Activated CD8-positive, alpha-beta memory T cell treated with anti-CD3 and anti-CD28 coated beads for 4 hours (primary cell): ENCODE measurements at places on chromosomes 5 and 9.

DNA sequence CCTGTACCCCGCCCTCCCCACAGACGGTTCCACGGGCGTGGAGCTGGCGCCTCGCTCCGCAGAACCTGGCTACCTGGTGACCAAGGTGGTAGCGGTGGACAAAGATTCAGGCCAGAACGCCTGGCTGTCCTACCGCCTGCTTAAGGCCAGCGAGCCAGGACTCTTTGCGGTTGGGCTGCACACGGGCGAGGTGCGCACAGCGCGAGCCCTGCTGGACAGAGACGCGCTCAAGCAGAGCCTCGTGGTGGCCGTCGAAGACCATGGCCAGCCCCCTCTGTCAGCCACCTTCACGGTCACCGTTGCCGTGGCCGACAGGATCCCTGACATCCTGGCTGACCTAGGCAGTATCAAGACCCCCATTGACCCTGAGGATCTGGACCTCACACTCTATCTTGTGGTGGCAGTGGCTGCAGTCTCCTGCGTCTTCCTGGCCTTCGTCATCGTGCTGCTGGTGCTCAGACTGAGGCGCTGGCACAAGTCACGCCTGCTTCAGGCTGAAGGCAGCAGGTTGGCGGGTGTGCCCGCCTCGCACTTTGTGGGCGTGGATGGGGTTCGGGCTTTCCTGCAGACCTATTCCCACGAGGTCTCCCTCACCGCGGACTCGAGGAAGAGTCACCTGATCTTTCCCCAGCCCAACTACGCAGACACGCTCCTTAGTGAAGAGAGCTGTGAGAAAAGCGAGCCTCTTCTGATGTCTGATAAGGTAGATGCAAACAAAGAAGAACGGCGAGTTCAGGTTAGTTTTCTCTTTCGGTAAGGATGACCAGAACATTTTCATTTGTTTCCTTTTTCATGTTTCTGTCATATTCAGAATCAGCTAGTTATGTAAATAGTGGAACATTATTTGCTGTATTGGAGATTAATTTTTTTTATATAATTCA lies 2.3 kb downstream of the PCDHGA5 start:
- DNase-seq, result no peak

DNA sequence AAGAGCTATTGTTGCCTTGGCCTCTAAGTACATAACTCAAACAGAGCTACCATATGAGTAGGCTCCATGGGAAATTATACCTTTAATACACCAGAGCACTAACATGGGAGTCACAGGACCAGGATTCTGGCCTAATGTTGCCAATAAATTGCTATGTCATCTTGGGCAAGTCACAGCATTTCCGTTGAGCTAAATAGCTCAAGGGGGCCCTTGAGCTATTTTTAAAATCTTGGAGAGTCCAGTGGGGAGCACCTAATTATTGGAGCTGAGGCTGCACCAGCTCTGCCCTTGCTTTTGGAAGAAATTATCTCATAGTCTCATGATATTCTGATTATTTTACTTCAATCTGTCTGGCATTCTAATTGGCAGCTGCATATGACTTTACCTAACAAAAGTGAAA lies 350.8 kb downstream of the ENC1 start:
- DNase-seq, result no peak

GRCh38 chr9:28984016-28984415 lies 1410.7 kb upstream of the C9orf72 start:
- DNase-seq, result no peak

- DNase-seq, result no peak
Observed at GRCh38 chr9:84045481-84046097, 65.0 kb downstream of the RMI1 start.

DNA sequence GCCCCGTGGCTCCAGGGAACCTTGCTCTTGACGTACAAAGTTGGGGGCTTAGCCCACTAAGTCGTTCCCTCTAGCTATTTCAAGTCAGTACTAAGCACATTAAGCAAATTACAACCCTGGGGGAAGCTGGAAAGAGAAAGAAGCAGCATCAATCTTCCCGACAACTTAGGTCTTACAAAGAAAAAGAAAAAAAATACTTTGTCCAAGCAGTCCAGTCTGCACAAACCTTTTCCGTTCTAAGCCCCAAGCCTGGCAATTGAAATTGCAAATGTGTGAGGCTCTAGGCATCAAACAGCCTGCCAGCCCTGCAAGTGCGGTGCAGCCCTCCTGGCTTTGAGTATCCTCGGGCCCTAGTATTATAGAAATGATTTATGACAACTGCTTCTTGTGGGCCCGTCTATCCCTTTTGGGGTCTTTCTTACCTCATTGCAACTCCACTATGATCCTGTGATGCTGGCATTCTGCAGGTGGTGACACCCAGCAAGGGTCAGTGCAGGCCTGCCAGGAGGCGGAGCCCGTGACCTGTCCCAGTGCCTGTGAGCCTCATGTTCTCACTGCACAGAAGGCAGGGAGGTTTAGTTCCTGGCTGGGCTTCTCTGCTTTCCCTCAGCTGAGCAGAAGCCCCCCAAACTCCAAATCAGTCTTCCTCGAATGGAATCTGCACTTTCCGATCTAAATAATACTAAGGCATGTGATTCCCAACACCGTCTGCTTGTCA lies 232.3 kb upstream of the IRX2 start:
- DNase-seq, result no peak

DNA sequence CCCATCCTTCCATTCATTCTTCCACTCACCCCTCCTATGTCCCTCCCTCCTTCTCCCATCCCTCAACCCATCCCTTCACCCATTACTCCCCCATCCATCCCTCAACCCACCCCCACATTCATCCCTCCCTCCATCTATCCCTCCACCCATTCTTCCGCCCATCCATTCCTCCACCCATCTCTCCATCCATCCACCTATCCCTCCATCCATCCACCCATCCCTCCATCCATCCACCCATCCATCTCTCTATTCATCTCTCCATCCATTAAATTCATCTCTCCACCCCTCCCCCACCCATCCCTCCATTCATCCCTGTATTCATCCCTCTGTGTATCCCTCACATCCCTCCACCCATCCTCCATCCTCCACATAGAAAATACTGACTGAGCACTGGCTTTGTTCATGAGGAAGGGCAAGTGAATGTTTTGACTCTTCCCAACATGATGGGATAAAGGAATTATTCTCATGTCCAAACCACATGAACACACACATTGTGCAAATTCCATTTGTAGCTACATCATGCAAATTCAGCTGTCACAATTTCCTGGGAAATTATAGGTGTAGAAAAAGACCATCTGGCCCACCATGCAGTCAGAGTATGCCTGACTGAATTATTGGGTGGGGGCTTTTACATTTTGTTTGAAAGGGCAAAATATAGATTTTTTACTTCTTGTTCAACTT lies 6.9 kb upstream of the VAV2 start:
- DNase-seq, result no peak

DNA sequence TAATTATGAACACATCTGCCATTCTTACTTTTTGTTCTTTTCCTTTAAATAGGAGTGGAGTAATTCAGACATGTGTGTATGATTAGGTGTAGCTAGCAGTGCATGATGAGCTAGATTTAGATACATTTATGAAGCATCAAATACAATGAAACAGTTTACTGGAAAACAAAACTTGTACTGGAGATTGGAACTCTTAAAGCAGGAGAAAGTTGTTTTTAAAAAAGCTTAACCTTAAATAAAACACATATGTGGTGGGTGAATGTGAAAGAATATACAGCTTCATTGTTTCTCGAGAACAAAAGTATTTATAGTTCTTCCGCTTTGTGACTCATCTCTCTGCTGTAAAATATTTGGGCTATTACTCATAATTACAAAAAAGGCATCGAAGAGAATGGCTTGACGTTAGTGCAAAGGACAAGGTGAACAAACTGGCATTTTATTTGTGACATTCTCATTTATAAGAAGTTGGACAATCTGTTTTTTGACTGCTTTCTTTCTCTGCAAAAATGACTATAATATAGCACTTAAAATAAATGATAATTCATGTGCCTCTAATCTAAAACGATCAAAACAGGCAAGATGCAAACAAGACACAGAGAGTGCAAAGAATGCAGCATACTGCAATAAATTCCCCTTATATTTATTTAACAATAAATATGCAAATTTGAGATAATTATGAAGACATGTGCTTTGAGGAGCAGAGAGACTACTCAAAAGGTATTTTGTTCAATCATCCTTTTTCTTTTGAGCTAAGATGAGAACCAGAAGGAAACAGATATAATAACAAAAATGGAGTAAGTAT lies 478.8 kb downstream of the CETN3 start:
- no peak for DNase-seq

GRCh38 chr9:109507421-109507838 lies 9.3 kb upstream of the PTPN3 start:
- no peak for DNase-seq

DNA sequence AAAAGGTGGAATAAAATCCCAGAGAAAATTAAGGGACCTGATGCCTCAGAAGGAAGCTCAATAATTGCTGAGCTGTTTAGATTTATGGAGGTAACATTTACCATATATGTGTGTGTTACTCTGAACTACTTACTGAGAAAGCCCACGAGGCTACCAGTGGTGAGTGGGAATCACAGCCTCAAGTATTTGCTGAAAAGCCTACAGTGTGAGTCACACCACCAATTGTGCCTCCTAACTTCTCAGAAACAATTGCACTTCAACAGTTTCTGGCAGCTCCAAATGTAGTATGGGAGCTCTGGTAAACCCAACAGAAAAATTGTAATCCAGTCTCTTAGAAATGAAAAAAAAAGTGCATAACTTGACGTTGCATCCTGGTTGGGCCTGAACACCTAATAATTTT lies 551.6 kb downstream of the PRDM9 start:
- DNase-seq, result no peak

GRCh38 chr9:97638666-97639065 lies 5.0 kb downstream of the NCBP1 start:
- no peak for DNase-seq

DNA sequence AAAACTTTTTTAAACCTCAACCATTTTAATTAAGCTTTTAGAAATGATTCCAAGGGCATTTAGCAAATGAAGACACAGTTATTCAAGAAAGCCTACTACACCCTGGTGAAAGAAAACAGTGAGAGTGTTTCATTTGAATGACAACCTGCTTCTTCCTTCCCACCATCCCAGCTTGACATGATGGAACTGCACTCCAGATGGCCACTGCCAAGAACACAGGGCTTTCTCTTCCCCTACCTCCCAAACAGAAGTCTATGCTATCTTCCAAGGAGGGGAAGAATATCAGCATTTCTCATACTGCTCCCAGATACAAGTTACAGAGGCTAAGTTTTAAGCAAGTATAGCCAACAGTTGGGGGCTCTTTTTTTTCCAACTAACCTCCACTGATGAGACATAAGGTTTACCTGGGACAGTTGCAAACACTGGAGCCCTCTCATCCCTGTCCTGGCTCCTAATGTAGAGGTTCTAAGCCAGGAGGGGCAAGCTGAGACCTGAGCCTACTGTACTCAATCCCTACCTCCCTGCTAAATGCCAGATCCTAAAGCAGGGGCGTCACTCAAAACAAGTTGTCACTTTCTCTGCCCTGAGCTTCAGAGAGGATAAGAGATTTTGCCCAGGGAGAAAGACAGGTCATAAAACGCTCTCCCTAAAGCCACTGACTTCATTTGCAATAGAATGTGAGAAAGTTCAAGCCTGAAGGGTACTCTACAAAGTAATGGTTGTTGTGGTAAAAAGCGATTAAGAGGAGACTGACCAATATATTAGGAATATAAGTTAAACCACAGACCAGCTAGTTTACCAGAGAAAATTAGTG lies 88.5 kb upstream of the SLC27A6 start:
- no peak for DNase-seq

DNA sequence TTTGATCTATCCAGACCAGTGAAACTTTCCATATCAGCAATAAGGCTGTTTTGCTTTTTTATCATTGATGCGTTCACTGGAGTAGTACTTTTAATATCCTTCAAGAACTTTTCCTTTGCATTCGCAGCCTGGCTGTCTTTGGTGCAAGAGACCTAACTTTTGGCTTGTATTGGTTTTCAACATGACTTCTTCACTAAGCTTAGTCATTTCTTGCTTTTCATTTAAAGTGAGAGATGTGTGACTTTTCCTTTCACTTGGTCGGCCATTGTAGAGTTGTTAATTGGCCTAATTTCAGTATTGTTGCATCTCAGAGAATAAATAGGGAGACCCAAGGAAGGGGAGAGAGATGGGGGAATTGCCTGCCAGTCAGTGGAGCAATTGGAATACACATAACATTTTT lies 26.4 kb upstream of the CMYA5 start:
- no peak for DNase-seq

DNA sequence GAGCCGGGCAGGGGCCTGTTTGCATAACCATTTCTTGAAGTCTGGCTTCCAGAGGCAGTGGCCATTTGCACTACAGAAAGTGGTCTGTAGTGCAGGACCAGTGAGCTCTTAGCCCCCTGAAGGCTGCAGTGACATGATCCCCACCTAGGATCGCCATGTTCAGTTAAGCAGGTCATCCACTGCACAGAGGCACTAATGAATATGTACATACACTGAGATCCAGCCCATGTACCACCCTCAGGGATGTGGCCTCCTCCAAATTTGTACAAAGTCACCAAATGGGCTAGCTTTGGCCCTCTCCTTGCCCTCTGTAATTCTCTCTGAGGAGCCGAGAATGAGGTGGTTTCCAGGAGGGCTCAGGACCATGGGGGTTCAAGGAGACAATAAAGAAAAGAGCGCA lies 8.3 kb upstream of the SUSD3 start:
- DNase-seq, result no peak

GRCh38 chr5:160427607-160428006 lies 6.0 kb downstream of the PTTG1 start:
- DNase-seq, result no peak

- no peak for DNase-seq
Observed at GRCh38 chr5:94223235-94223634, 395.2 kb downstream of the KIAA0825 start.

DNA sequence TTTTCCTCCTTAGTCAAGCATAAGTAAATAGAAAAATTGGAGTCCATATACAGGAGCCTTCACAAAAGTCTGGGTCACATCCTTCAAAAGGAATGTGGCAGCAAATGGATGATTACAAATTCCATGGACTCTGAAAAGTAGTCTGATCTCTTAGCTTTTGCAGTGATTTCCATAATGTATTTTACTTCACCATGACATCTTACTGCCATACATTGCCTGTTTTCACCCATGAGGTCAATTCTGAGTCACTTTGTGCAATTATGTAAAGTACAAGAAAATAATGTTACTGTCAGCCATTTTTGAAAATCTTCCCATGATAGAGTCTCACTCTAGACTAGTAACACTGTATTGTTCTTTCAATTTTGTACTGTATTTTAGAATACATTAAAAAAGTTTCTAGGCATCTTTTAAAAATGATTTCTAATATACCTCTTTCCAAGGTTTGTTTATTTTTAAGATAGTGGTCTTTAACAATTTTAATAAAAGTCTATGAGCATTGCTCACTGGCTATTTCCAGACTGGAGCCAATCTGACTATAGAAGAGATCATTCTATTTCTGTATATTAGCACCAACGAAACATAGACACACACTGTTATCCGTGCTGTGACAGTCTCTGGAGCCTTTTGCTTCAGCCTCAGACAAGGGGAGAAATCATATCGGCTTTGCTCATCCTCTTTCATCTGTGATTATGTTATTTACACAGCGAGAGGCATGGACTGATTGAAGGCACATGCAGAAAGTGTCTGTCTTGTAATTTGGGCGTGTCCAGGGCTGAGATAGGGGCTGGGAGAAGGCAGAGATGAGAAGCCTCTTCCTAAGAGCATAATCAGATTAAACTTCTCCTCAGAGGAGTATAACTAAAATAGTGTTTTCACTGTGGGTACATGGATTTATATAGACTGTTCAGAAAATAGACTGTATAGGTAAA lies 22.9 kb upstream of the ACTBL2 start:
- no peak for DNase-seq

GRCh38 chr9:110876929-110877328 lies 161.3 kb downstream of the LPAR1 start:
- DNase-seq, result no peak

- DNase-seq, result no peak
Observed at GRCh38 chr5:56422076-56422762, 189.1 kb upstream of the ANKRD55 start.

- no peak for DNase-seq
Observed at GRCh38 chr5:95925939-95926338, 35.7 kb downstream of the ELL2 start.
